Stimulated activated CD4-positive, alpha-beta T cell treated with anti-CD3 and anti-CD28 coated beads, Interleukin-1b, Interleukin-23, amount 100 ng/mL, for 24 hours (primary cell): ENCODE measurements at places on chromosomes 5 and 9.

GRCh38 chr5:11524188-11524587, 380.1 kb downstream of the CTNND2 start:
- no peak for DNase-seq

- DNase-seq, result peak; percentile 2
Measured at GRCh38 chr5:129664336-129664937, 83.5 kb upstream of the MINAR2 start.

GRCh38 chr5:81606150-81606549, 144.7 kb downstream of the SSBP2 start:
- no peak for DNase-seq

DNA sequence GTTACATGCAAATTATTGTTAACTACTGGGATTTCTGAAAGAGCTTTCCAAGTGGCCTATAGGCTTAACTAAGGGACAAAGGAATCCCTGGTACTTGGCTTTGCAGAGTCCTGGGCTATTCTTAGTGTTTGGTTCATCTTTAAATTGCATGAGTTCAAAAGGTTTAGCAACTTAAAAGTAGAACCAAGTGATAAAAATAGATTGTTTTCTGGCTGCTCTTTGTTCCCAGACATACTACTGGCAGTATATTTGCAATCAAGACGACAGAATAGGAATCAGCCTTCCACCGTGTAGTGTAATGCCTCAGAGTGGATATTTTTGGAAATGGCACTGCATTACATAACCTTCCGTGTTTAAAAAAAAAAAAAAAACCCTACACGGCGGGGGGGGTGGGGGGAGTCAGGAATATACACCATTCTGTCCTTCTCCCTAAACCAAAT, 1.0 kb downstream of the NREP start:
- DNase-seq, result no peak

DNA sequence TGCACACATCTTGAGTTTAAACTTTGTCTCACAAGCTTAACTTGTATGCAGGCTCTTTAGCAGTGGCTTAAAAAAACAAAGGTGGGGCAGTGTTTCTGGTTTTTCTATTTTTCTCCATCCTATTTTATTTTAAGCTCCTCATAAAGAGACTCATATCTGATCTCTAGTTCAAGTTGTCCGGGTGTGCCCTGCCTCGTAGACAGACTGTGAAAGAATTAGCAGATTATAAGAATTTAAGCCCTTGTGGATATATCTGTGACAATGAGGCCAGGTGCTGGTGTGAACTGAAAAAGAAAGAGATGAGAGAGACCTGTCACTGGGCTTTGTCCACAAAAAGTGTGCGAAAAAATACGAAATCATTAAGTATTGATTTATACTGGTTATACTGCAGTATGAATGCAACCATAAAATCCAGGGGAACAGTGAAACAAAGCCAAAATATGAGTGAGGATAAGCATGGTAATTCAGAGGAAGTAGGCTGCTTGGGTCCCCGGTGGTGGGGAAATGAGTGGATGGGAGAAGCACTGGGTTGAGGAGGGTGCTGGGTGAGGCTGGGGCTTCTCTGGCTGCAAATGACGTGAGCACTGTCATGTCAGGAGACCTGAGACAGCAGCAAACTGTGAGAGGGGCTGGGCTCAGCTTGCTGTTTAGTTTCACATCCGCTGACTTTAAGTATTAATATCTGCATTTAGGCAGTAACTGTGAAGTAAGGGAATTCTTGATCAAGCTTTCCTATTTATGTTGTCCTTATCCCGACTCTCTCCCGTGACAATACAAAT, 179.7 kb upstream of the ANKRD55 start:
- no peak for DNase-seq

DNA sequence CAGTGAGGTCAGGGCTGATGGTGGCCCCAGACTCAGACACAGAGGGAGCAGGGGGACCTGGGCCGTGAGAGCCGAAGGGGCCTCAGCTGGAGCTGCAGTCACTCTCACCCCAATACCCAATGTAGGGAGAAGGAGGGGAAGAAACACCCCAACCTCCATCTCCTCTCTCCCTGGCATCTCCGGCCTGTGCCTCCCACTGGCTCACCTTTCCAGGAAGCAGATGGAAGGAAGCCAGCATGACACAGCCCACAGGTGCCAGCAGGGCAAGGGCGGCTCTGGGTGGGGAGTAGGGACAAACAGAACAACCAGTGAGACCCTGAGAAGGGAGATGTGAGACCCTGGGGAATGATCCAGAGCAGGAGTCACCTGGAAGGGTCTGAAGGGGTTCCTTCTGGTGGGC, 3.0 kb upstream of the CRB2 start:
- DNase-seq, result no peak

DNA sequence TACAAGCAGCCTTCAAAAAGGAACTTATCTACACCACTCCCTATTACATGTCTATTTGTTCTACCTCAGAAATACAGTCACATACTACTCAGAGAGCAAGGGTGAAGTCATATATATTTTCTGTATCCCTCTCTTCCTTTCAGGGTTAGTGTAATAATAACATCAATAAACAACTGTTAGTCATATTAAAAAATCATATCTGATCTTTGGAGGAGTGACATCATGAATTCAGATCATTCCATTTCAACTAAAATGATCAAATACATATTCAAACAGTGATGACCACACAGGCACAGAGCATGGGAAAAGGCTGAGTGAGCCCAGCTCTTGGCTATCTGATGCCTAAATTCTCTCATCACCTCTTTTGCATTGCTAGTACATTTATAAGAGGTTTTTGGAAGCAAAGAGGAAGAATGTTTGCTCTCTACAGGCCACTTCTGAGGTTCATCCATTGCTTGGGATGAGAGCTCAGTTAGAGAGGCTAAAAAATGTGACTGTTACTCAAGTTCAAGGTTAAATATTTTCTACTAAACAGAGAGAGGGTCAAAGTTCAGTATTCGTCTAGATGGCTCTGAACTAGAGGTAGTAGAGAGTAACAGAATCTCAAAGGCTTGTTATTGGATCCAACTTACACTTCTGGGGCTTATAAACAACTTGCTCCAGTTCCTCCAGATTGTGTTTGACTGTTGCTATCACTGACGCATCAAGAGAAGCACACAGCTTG, 39.0 kb downstream of the RIGI start:
- DNase-seq, result no peak

DNA sequence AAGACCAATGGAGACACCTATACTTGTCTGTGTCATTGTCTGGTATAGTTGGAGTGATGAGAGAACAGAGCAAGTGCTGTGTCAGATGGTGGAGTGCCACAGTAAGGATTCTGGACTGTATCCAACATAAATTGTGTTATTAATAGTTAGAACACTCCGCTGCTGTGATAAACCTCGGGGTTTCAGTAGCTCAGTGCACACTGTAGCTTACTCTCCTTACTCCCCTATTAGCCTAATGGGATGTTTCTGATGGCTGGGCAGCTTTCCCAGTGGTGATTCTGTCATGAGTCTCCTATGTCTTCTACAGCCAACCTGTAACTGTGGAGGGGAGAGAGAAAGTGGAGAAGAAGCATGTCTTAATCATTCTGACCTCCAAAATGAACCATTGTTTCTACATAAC, 127.6 kb upstream of the PTCH1 start:
- no peak for DNase-seq

GRCh38 chr9:121738968-121739367, 87.5 kb downstream of the DAB2IP start:
- DNase-seq, result no peak

DNA sequence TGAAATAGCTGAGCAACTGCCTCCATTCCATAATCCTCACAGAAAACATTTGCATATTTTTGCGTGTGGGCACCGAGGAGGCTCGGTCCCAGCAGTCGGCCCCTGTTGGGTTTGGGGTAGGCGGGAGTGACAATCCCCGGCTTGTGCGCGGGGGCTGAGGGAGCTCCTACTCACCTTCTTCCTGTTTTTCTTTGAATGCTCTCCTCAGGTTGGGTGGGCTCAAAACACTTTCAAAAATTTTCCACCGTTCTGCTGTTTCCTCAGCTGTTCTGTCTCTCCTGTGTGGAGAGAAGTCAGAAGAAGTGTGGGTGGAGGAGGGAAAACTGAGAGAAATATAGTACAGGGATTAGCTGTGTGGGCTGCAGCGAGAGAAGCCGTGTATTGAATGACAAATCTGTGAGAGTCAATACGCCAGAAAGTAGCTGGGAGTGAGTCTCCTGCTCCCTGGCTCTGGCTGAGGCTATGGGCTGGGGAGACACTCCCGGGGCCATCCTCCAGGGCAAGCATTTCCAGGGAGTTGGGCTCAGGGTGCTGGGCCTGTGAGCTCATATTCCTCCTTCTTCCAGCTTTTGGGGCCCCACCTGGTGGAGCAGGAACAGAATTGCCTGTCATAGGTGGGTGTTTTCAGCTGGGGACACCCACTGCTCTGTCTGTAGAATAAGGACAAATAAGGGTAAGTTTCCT, 84.7 kb downstream of the CMYA5 start:
- DNase-seq, result no peak

- DNase-seq, result no peak
Measured at GRCh38 chr5:39249564-39250274, 30.4 kb upstream of the FYB1 start.

- no peak for DNase-seq
Measured at GRCh38 chr9:100098046-100098886, 534 bp downstream of the ERP44 start.

GRCh38 chr9:130624154-130624553, 40.2 kb upstream of the PRDM12 start:
- DNase-seq, result no peak

DNA sequence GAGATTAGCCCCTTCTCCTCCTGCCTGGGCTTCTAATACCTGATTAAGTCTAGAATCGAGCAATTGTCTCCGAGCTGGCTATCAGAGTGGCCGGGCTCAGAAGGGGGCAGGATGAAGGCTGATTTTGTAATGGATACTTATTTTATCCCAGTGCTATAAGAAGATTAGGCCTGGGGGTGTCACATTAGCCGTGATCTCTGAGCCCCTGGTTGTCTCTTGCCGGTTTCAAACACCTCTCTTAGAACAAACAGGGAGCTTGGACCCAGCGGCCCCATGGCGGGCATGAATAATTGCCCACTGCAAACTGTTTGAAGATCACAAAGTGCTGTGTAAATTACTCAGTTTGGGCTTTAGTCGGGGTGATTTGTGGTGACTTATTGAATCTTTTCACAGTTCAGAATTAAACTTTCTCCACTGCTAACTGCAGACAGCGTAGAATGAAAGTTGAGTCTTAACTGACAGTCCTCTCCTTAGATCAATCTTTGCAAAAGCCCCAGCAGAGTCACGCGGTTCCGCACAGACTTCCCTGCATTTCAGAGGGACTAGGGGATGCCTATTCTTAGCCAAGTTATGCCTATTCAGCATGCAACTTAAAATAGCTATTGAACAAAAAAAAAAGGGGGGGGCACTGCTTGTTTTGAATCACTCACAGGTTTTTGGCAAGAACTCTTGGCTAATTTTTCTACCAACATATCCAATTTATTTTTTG, 200.6 kb upstream of the IRX1 start:
- no peak for DNase-seq

GRCh38 chr5:168291342-168291963, at the start of gene WWC1:
TSS of gene WWC1 (plus strand) at chr5:168291645. CDS start at chr5:168292153, 508 bp downstream.
- DNase-seq, result peak; percentile 18

- DNase-seq, result no peak
Measured at GRCh38 chr5:167530548-167530947, 760.9 kb upstream of the WWC1 start.

- no peak for DNase-seq
Measured at GRCh38 chr9:90007516-90008440, 403.0 kb downstream of the GADD45G start.

- DNase-seq, result no peak
Measured at GRCh38 chr9:115914291-115914690, 239.3 kb upstream of the PAPPA start.

- DNase-seq, result no peak
Measured at GRCh38 chr5:119275601-119276173, 80.1 kb upstream of the TNFAIP8 start.

GRCh38 chr9:14908295-14909180, 1.7 kb downstream of the FREM1 start:
- no peak for DNase-seq

GRCh38 chr5:74433255-74433895, 207.2 kb downstream of the ENC1 start:
- no peak for DNase-seq

- DNase-seq, result no peak
Measured at GRCh38 chr5:97194366-97194765, 11.3 kb upstream of the RIOK2 start.

DNA sequence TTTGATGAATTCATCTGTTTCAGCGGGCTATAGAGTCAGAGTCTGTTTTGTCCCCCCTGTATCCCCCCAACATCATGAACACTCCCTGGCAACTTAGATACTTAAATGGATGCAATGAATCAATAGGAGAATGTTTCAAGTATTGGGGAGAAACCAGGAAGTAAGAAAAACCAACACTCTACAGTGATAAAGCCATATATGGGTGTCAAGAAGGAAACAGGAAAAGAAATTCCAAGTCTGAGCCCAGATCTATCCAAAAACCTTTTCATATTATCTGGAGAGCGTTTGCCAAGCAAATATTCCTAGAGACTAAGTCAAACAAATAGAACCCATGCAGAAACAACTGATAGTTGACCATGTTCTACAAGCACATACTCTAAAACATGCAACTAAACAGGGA, 2.3 kb upstream of the GNAQ start:
- no peak for DNase-seq

DNA sequence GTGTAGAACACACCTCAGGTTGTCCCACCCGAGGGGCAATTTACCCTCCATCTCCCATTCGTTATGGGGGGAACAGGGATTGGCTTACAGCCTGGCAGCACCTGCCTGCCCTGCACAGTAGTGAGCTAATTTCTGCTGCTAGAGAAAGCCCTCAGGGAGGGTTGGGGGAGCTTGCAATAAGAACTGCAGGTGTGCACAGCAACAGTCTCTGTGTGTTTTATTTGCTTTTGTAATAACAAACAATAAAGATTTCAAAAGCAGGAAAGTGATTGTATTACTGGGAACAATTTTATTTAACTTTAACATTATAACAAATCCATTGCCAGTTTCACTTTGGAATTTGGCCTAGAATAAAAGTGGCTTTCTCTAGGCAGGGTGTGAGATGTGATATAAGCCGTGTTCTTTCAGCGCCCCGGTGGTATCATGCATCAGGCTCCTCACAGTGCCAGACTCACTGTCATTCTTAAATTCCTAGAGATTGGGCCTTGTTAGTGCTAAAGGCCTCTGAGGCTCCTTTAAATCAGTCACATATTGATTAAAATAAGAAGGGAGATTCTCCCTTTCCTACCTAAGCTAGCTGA, 81.1 kb downstream of the RMI1 start:
- DNase-seq, result no peak

DNA sequence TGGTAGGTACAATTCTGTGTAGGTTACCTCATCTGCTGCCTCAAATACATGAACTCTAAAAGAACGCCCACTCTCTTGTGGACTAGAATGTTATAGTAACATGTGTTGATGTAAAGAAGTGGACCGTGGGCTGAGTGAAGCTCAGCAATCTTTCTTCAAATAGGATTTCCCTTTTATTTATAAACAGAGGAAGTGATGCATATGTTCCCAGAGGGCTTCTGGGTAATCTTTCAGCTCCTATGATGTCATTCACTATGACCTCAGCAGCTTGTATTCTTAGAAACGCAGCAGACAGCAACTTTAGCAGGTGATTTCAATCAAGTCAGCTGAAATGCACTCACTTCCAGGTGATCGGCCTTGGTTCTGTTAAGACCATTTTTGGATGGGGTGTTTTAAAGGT, 14.4 kb downstream of the F2RL2 start:
- no peak for DNase-seq

- DNase-seq, result no peak
Measured at GRCh38 chr9:16676519-16676918, 194.0 kb downstream of the BNC2 start.
